ENCODE measurements at places on chromosomes 12 and 14.
A peak's percentile ranks its signal among the peaks of the same experiment; 100 is the strongest.

GRCh38 chr12:30088259-30088995 is 304.7 kb upstream of the TMTC1 start:
- DNase-seq = peak; percentile 7

DNA sequence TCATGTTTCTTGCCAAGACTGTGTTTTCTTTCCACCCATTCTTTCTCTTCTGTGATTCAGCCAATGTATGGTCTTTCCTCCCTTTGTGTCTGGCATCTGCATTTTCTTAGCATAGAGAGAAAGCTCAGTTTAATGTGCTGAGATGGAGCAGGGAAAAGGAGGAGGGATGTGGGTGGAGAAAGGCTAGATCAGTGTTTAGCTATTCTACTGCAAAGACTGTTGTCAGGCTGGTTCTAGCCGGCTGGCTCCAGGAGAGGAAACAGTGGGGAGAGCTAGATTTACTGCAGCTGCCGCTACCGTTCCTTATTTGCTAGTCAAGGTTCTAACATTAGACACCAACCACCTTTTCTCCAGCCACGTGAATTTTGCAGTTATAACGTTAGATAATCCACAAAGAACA is 5.2 kb upstream of the RIMKLB start:
- DNase-seq = peak; percentile 55

GRCh38 chr12:21542403-21542802 is 16.3 kb downstream of the SPX start:
- DNase-seq = no peak

- DNase-seq = peak; percentile 81
These were observed 7.1 kb downstream of the ZFP36L1 start for GRCh38 chr14:68785534-68786490.

GRCh38 chr14:69133206-69134125 is 19.5 kb downstream of the DCAF5 start:
- DNase-seq = peak; percentile 89

GRCh38 chr14:102951799-102952198 is 29.3 kb downstream of the AMN start:
- DNase-seq = no peak

- no peak for DNase-seq
These were observed 53.9 kb upstream of the NCOR2 start for GRCh38 chr12:124621296-124621660.

GRCh38 chr12:122958198-122958888 is 7.9 kb downstream of the ABCB9 start:
- DNase-seq = no peak

DNA sequence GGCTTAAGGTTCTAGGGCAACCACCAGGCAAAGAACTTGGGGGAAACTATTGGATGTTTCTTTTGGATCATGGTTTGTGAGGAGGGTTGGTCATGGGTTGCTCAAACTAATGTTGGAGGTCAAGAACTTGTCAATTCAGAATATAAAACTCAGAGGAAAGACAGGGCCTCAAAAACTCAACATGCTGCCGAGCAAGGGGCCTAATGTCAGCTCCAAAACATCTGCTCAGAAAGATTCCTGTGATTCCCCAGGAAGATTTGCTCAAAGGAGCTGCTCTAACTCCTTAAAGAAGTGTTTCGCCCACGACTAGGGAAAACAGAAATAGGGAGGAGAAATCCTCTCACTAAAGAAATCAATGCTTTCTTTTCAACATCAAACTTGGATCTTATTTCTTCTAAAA is 3.7 kb upstream of the IGF1 start:
- DNase-seq = no peak

DNA sequence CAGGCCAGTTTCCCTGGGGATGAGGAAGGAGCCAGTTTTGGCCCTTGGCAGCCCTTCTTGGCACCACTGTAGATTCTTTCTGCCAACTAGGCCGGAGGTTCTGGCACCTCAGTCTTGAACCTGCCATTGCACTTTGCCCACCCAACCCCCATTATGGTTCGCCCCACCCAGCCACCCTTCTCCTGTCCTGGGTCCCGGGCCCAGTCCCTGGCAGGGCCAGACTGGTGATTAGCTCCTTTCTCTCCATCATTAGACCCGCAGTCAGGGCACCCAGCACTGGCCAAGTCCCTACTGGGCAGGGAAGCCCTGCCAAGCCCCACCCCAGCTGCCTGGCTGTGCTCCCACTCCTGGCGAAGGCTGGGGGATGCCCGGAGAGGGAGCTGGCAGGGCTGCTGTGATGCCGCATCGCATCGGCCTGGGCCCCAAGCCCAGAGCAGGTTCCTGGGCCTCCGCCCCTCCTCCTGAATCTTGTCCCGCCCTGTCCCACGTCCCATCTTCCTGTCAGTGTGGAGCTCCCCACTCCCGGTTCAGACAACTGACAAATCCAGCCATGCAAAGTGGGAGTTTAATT is 9.8 kb downstream of the FAM222A start:
- no peak for DNase-seq

- no peak for DNase-seq
These were observed 16.7 kb downstream of the EPS8 start for GRCh38 chr12:15772405-15773018.

DNA sequence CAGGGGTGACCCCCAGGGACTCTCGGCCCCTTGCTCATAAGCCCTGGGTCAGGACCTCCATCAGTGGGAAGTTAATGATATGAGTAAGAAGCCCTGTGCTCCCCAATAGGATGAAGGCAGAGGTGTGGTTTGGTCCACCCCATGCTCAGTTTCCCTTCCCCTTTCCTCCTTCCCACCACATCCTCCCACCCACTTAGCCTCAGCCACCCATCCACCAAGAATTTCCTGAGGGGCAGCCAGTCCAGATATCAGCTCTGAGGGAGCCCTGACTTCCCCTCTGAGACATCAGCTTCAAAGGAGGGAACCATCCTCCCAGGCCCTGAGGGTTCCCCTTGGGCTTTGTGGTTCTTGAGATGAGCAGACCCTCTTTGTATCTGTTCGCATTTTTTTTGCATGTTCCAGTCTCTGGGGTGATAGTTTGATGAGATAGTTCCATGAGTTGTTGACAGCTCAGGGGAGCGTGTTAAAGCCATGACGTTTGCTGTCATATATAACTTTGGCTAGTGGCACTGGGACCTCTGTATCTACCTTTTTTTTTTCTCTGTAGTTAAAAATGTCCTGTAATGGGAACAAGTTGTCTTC is 71.2 kb downstream of the LGMN start:
- DNase-seq = no peak

DNA sequence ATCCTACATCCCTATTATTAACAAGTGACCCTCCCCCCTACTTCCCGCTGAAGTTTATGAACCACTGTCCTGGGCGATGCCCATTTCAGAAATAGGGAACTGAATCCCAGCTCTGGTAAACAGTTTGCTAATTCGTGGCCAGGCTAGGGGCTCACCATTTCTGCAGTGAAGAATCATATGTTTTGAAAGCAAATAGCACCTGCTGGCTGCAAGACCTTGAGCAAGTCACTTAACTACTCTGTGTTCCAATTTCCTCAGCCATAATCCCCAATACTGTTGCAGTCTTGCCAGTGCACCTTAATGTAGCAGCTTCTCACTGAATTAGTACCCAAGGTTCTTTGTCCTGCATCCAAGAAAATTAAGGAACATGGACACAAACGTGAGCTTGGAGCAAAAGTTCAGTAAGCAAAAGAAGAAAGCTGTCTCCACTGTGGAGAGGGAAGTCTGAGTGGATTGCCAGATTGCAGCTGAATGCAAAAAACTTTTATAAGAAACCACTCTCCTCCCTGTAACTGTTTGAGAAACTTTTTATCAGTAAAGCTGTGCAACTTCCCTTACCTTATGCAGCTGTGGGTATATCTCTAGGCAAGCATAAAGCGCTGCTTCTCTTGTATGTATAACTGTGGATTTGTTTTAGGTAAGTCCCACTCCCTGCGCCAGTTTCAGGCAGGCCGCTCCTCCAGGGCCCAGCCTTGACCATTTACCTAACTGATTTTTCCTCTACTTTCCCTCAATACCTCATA is 824 bp downstream of the OAS1 start:
- no peak for DNase-seq

DNA sequence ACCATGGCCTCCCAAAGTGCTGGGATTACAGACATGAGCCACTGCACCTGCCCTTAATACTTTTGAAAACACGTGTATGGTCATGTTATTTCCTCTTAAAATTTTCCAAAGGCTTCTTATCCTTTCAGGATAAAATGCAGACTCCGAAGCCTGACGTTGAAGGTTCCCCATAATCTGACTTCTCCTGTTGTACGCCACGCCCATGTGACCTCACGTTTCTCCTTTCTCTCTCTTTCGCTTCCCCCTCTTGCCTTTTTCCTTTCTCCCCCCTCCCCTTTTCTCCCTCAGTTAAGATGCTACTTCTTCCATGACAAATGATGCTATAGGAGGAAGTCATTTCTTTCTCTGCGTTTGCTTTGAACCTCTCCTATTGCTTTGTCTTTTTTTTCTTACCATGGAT is 266.0 kb downstream of the FBXL14 start:
- no peak for DNase-seq

GRCh38 chr12:88450136-88450535 is 130.1 kb downstream of the KITLG start:
- DNase-seq = no peak

- DNase-seq = no peak
These were observed 301.6 kb downstream of the CACNA1C start for GRCh38 chr12:2354151-2354991.

DNA sequence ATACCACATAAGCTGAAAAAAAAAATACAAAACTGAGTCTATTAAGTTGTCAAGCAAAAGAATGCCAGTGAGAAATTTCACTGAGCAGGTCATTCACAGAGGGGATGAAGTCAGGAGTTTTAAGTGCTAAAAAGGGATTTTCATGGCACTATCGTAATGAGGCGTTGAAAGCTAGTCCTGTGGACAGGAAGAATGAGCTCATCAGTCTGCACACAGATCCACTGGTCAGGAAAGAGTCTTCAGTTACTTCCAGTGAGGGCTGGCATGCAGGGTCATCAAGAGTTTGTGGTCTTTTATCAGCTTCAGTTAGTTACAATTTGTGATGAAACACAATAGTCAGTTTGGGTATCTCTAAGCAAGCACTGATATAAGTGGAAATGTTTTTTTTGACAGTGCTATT is 88.1 kb upstream of the WSCD2 start:
- DNase-seq = no peak

- DNase-seq = no peak
These were observed 89.0 kb upstream of the TRAF3 start for GRCh38 chr14:102688290-102688689.

DNA sequence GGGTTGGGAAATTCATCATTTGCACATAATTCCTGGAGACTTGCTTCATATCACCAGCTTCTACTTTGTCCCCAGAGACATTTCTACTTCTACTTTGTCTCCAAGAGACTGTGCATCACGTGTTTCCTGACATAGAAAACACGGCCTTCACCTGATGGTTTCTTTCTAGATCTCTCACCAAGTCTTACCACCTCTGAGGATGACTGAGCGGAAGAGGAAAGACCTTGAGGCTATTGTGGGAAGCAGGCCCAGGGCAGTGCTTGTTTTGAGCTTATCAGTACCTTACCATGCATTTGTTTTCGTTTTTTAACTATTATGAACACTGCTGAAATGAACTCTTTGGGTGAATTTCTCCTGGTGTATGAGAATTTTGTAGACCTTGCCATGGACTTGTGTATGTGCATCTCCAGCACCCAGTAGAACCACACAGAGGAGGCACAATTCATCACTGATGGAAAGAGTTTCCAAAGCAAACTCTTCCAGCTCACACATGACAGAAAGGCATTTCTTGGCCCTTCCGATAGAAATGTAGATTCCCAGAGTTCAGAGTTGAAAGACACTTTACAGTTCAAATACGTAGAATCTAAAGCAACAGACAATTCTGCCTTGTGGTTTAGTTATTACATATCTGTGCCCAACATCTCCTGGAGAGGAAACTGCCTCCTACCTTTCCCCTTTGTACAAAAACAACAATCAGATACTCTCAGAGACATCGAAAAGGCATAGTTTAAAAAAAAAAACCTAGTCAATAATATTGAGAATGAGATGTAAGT is 434.7 kb downstream of the FUT8 start:
- no peak for DNase-seq

DNA sequence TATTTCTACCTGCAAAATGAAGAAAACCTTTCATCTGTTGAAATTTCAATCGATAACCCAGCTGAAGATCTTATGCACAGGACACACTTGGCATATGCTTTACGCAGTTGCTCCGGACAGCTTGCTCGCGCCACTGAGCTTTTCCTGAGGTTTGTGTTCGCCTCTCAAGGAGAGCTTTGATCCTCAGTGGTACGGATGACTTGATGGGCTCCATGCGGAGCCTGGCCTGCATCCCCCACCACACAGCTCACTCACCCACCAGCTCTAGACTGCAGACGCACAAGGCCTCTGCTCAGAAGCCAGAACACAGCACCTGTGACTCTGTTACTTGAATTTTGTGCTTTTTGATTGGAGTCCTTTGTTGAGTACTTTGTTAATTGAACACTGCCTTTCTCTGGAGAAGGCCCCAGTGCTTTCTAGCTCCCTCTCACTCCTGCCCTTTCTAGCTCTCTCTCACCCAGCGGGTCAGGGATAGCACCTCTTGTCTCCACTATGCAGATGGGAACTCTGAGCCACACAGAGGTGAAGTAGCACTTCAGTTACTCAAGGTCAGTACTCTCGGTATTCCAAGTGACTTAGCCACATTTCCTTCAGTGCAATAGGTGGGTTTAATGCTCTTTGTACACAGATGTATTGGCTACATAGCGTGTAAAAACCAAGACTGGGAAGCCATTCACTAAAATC is 52.1 kb downstream of the TBC1D30 start:
- no peak for DNase-seq

- DNase-seq = no peak
These were observed 518.6 kb downstream of the NELL2 start for GRCh38 chr12:44357494-44357893.

- no peak for DNase-seq
These were observed 53.6 kb downstream of the BRMS1L start for GRCh38 chr14:35879654-35880249.

DNA sequence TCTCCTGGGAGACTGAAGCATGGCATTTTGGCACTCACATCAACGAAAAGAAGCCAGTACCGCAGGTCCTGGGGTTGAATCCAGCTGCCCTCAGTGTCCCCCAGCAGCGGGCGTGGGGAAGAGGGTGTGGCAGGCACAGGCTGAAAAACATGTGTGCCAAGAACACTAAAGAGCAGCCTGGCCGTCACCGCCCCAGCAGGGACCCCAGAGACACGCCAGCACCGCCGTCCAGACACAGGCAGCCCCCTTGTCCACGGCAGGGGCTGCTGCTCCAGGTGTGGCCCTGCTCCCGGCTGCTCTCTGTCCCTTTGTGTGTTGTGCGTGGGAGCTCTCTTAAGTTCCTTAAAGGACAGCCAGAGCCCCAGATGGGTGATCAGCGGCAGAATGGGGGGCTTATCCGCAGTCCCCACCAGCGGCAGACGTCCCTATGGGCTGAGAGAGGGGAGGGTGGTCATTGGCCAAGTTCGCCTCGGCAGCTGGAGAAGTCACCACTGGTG is 556 bp downstream of the PHETA1 start:
- DNase-seq = peak; percentile 36

Measured in foreskin fibroblast (primary cell).